ENCODE measurements at places on chromosomes 5 and 9.

GRCh38 chr9:35432076-35432475, 57.8 kb upstream of the RUSC2 start:
- no peak for DNase-seq

DNA sequence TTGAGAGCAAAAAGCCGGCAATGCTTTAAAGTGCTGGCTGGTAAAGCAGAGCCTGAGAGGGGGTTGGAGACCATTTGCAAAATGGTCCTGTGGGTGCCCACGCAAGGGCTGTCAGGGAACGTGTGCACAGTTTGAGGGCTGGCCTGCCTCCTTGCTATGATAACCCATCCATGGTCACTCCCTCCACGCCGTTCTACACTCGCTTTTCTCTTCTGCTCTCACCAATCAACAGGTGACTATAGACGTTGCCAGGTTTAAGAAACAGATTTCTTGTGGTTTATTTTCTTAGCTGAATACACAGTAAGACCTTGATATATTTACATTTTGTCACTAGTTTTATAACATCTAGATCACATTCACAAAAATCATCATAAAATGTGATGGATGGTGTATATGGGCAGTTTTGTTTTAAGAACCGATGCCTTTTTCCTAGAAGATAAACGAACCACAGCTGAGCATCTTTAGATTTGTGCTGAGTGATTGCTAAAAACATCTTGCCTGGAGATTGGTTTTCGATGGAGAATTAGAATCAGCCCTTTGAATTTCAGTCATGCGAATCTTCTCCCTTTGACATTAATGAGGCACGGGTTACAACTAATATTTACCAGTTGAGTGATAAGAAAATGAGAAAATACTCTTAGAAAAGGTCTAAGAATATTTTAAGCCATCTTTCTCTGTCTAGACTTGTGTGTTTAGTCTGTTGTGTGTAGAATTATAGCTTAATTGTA, 13.9 kb downstream of the MAP1B start:
- no peak for DNase-seq

GRCh38 chr9:76090330-76090729, 199.9 kb downstream of the PCSK5 start:
- DNase-seq, result no peak

GRCh38 chr5:102068870-102069269, 227.2 kb downstream of the SLCO4C1 start:
- no peak for DNase-seq

DNA sequence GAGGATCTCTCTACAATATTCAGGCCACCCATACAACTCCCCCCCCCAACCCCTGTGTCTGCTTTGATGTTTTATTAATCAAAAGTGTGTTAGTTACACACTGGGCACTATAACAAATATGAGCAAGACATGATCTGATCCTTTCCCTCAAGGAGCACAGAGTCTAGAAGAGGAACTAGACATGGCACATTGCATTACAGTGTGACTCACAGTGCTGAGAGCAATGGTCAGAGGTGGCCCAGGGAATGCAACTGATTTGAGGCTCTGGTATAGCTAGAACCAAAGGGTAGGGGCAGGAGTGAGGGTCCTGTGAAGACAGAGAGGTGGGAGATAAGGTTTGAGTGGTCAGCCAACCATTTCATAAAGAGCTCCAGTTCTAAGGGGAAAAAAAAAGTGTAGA, 539.2 kb downstream of the ACTL7B start:
- no peak for DNase-seq

DNA sequence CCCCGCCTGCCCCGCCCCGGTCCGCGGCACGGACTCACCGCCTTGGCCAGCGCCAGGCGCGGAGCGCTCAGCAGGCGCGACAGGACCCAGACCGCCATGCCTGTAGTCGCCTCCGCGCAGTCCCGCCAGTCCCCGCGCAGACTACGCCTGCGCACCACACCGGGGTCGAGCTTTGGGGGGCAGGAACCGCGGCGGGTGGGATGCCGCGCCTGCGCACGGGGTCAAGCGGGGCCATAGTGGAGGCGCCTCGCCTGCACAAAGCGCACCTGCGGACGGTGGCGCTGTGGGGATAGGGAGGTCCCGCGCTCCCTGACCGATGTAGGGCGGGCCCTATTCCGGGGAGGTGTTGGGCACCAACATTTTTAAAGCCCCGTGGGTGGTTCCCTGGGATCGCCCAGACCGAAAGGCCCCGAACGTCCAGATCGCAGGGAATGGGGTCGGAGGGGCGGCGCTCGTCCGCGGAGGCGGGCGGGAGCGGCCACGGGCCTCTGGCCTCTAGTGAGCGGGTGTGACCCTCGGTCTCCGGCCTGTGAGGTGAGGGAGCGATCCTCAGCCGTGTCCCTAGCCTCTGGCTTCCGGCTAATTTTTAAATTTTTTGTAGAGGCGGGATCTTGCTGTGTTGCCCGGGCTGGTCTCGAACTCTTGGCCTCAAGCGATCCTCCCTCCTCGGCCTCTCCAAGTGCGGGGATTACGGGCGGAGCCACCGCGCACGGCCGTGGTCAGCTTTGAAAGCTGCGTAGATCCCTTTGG, 70.8 kb upstream of the LPCAT1 start:
- peak; percentile 54 for DNase-seq

GRCh38 chr9:126611193-126611591, 2.5 kb upstream of the LMX1B start:
- DNase-seq, result no peak

DNA sequence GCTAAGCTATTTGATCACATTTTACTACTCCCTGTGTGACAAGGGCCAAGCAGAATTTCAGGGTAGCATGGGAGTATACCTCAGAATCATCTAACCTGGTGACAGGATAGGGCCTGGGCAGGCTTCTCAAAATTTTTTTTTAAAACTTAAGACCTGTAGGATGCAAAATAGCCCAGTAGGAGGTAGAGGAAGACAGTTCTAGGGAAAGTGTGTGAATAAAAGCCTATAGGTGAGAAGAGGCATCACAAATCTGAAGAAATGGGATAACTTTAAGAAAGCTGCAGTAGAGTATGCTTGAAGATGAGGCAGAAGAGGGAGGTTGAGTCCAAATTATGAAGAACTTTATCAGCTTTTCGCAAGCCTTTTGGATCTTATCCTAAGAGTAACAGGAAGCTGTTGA, 32.3 kb downstream of the CNTRL start:
- DNase-seq, result no peak

GRCh38 chr5:45334939-45335338, 361.2 kb downstream of the HCN1 start:
- no peak for DNase-seq

DNA sequence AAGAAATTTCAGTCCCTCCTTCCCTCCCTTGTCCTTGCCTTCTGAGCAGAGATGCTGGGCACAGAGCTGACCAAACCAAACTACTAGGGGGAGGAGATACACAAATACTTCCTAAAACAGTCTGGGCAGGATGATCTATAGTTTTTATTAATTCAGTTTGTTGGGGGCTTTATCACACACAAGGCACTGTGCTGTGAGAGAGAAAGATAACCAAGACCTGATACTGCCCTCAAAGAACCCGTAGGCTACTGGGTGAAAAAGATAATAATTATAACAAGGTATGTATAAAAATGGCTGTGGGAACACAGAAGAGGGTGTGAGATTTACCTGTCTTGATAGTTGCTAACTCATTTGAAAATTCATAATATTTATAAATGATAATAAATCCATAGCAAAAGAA, 354.7 kb downstream of the NDUFS4 start:
- no peak for DNase-seq

DNA sequence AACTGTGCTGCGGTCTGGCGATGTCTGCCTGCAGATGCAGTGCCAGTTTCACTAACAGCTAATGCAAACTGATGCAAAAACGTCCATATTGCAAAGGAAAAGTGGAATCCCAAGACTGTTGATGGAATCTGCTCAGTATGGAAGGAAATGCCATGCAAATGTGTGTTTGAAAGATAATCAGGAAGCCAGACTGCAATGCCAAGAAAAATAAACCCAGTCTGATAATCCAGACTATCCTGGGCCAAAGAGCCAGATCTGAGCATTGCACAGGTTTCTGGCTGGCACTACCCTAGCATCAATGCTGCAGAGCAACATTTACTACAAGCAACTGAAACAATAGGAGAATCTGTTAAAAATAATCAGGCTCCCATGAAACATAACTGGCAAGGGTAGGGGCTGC, 130.3 kb downstream of the FSTL4 start:
- no peak for DNase-seq

DNA sequence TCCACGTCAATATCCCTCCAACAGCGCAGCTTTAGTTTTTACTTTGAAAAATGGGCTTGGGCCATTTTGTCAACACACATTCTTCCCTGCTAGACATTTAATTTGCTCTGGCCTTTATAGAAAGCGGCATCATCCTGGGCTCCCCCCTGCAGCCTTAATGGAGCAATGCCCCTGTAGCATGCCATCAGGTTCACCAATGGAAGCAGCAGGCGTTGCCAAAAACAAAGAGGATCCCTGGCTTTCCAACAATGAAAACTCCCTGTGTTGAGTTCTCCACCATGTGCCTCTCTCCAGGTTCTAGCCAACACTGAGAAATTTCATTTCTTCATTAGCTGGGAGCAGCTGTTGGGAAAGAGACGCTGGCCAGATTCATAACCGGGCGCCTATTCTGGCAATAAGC, 139.5 kb downstream of the ZNF622 start:
- DNase-seq, result no peak

DNA sequence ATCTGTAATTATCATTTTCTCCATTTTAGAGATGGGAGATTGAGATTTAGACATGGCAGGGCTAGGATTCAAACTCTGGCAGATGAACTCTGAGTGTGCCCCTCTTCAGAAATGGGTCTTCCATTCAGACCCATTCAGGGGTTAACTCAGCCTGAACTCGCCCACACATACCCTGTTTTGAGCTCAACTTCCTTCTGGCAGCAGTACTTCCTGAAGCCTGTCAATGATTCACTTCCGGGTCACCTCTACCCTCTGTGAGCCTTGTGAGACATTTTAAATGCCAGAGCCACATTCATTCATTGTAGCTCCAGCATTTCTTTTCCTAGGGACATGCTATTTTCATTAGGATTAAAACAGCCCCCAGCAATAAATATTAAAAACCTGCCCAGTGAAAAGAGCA, 209.3 kb upstream of the SLC24A2 start:
- DNase-seq, result no peak

- no peak for DNase-seq
These were observed 28.5 kb downstream of the ECPAS start for GRCh38 chr9:111455638-111456037.

GRCh38 chr5:154196281-154196680, 5.7 kb downstream of the GALNT10 start:
- DNase-seq, result no peak

- DNase-seq, result no peak
These were observed 60.0 kb downstream of the MCTP1 start for GRCh38 chr5:95224701-95225459.

DNA sequence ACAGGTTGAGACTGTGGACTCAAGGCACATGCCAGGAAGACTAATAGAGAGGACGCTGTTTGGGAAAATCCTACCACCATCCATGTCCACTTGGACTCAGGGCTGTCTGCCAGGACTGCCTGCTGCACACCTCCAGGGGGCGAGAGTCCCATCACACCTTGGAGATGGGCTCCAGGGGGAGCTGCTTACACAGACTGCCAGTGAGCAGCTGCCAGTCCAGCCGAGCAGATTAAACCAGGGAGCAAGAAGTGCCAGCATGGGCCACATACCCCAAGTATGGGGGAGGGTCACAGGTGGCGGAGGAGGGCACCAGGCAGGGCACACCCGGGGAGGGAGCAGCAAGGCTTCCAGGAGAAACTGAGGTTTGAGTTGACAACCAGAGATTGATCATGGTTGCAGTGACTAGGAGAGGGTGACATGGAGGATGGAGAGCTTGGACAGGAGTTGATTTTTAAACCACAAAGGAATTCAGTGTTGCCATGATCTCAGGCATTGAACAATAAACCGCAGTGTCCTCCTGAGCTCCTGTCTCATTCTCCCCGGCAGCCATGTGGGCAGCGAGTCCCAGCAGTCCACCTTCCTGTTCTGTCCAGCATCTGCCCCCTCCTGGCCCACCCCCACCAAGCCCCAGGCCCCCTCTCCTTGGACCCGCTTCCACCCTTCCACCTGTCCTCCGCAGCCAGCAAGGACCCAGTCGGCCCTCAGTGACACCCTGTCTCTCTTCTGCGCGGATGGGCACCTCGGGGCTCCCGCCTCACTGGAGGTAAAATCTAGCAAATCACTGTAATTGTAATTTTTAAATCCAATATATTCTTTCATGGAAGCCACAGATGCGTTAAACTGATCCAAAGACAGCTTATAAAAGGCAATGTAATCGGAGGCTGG, 3.1 kb upstream of the VAV2 start:
- no peak for DNase-seq

GRCh38 chr9:91494751-91495150, 71.1 kb upstream of the NFIL3 start:
- DNase-seq, result no peak

DNA sequence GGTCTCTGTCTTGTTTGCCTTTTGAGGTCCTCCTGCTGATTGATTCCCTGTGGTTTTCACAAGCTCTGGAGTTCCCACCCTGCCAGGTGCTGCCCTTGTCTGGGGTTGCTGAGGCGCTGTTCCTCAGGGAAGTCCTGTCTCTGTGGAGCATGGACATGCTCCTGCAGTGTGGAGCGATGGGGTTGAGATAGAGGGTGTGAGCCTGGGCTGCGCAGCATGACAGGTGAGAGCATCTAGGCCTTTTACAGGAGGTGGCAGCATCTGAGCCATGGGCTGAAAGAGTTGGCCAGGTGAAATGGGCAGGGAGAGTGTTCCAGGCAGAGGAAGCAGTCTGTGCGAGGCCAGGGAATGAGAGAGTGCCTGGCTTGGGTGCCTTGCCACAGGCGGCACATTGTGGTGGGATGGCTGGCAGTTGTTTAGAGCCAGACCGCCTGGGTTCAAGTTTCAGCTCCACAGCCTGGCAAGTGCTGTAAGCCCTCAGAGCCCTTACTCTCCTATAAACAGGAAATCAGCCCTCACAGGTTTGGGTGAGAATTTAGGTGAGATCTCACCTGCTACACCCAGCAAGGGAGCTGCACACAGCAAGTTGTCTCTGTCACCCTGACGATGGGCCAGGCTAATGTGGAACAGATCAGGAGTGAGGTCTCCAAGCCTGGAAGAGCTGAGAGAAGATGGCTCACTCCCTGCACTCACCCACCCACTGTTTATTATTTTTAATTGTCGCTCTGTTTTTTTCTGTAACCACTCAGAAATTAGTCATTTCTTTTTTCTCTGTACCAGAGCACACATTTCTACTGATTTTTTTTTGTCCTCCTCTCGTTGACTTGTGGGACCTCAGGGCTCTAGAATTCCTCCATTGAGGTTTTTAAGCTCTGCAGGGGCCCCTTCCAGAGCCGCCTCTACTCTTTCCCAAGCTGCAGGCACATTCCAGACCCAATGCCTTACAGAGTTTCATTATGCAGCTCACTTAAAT, 19.6 kb downstream of the TCOF1 start:
- no peak for DNase-seq

GRCh38 chr9:137069508-137070091, 757 bp downstream of the SAPCD2 start:
- DNase-seq, result no peak
